ENCODE measurements at places on chromosomes 5 and 9.

- DNase-seq, result no peak
Observed at GRCh38 chr9:92108122-92108521, 7.1 kb downstream of the SPTLC1 start.

GRCh38 chr5:55934720-55935119 is 60.0 kb downstream of the IL6ST start:
- no peak for DNase-seq

GRCh38 chr5:61650661-61651060 is 318.6 kb downstream of the ZSWIM6 start:
- DNase-seq, result no peak

GRCh38 chr9:89112243-89112642 is 66.4 kb downstream of the SHC3 start:
- no peak for DNase-seq

DNA sequence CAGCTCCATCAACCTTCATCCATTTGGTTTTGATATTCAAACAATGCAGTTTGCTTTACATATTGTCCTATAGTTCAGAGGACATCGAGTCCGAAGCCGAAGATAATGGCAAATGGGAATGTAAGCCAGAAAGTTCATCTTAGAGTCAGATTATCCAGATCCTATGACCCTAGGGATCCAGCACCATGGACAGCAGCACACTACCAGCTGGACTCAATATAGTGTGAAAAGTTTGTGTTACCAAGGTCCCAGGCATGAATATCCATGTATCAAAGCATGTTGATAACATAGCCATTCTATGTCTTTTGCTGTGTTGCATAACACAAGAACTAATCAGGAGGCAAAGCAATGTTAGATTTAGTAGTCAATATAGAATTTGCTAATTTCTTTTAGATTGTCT is 46.3 kb downstream of the FSTL4 start:
- DNase-seq, result no peak

GRCh38 chr5:108461628-108462367 is 79.9 kb upstream of the FBXL17 start:
- DNase-seq, result no peak

DNA sequence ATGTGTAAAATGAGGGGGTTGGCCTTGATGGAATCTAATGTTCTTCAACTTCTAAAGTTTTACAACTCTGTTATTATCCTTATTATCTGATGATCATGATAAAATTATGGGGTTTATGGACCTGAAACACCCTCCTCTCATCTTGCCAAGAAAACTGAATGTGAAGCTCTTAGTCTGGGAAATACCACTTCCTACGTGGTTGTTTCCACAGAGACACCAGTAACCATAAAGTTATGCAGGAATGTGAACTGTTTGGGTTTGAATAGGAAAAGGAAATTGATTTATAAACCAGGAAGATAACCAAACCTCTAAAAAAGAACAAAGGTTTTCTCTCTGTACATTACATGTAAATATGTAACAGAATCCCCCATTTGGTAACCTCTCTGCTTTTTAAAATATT is 28.3 kb upstream of the RAI14 start:
- no peak for DNase-seq

GRCh38 chr5:111197523-111197922 is 26.7 kb upstream of the CAMK4 start:
- DNase-seq, result no peak

All from activated gamma-delta T cell (primary cell).